Endodermal cell (in vitro differentiated cells): ENCODE measurements at places on chromosomes 7 and 10. TPM values are rescaled to one million over a fixed set of nuclear protein-coding genes. Genes with fewer than 3 reads are reported as not detected.

ASB10 gene
- total RNA-seq = not detected in 2 replicates

DNA sequence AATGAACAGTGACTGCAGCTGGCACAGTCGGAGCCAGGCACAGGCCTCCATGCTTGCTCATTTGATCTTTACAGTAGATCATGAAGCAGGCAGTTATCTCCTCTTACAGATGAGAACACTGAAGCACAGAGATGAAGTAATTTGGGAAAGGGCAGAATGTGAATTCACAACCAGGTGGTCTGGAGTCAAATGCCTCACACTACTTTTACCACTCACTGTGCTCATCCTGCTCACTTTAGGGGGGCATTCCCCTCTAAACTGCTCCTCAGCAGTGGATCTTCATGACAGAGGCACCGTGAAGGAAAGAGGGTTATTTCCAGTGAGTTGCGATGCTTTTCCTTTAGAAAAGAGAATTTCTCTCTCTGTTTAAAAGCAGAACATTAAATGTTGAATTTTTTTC, 15.1 kb downstream of the SNX10 start:
- H3K27ac ChIP-seq = no peak overlapping the region
- H3K4me3 ChIP-seq = no peak overlapping the region
- H3K36me3 ChIP-seq = no peaks in the 10 kb centered on the region
- DNase-seq = no peak
- peaks cover 3% of the 10 kb centered on the region for H3K4me1 ChIP-seq

SMKR1 gene
- 0.55 and 1.4 TPM in 2 replicates for total RNA-seq

- peaks cover 30% of the 10 kb centered on the region for H3K36me3 ChIP-seq
- DNase-seq = no peak
- H3K27ac ChIP-seq = no peak overlapping the region
- peaks cover 13% of the 10 kb centered on the region for H3K4me1 ChIP-seq
- H3K27me3 ChIP-seq = no peaks in the 10 kb centered on the region
Observed at GRCh38 chr10:73865107-73865458, 9.3 kb downstream of the CAMK2G start.

- H3K27ac ChIP-seq = no peak overlapping the region
- no peaks in the 10 kb centered on the region for H3K4me1 ChIP-seq
- no peak overlapping the region for H3K4me3 ChIP-seq
- no peaks in the 10 kb centered on the region for H3K36me3 ChIP-seq
Observed at GRCh38 chr10:86035791-86036543, 330.6 kb downstream of the GRID1 start.

- H3K4me3 ChIP-seq = no peak overlapping the region
- no peaks in the 10 kb centered on the region for H3K4me1 ChIP-seq
- H3K27ac ChIP-seq = no peak overlapping the region
- no peaks in the 10 kb centered on the region for H3K27me3 ChIP-seq
Observed at GRCh38 chr7:116798232-116798631, 64.2 kb upstream of the CAPZA2 start.

GRCh38 chr10:103111918-103112877, 80.9 kb downstream of the NT5C2 start:
- peaks cover 10% of the 10 kb centered on the region for H3K4me1 ChIP-seq
- no peak for DNase-seq
- peaks cover 25% of the 10 kb centered on the region for H3K36me3 ChIP-seq
- H3K27me3 ChIP-seq = no peaks in the 10 kb centered on the region

DNA sequence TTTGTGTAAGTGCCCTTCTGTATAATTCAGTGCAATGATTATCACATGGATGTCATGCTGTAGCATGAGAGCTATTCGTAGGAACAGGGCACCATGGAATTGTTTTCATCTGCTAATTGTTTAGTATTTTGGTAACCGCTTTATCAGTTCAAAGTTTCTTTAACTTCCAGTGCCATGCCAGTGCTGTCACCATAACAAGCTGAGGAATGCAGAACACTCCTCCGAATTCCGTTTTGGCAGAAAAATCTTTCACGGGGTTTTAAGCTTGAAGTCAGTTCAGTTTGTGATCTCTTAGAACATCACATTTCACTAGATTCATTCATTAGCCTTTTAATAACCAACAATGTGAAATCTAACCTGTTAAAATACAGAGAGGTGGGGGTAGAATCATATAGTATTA, 117.2 kb upstream of the SEMA3C start:
- H3K4me3 ChIP-seq = no peak overlapping the region
- no peaks in the 10 kb centered on the region for H3K36me3 ChIP-seq
- no peaks in the 10 kb centered on the region for H3K27me3 ChIP-seq
- no peaks in the 10 kb centered on the region for H3K4me1 ChIP-seq

COL13A1 gene
- total RNA-seq = 15.5 to 25.2 TPM (median 15.9 TPM) in 3 replicates

DNA sequence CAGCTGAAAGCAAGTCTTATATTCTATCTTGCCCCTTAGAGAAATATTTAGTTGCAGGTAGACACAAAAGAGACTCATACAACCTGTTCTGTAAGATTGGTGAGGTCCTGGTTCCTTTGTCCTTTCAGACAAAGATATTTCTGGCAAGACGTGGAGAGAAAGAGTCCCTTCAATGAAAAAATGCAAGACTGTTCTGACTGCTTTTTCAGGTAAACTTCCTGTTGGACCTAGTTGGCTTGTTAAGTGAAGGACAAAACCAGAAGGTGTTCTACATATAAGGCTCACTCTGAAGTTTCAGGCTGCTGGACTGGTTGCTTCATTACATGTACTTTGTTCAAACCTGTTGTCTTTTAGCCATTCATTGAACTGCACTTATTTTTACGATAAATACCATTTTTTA, 119.0 kb upstream of the PTPRZ1 start:
- H3K36me3 ChIP-seq = no peaks in the 10 kb centered on the region
- no peak overlapping the region for H3K27ac ChIP-seq
- H3K4me3 ChIP-seq = no peak overlapping the region
- no peaks in the 10 kb centered on the region for H3K4me1 ChIP-seq

DNA sequence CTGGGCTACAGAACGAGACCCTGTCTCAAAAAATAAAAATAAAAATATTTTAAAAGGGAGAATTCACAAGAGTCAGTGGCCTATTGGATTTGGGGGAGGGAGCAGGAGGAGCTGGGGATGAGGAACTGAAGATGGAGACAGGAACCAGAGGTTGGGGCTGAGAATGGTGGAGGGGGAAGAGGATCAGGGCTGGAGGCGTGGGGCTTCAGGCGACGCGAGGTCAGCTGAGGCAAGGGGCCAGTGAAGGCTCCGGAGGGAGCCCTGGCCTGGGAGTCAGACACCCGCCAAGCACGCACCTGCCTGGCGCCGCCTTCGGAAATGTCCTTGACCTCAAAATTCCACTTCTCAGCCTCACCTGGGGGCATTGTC, 671 bp upstream of the CLEC2L start:
- H3K4me1 ChIP-seq = peaks cover 2% of the 10 kb centered on the region
- no peak overlapping the region for H3K27ac ChIP-seq
- H3K36me3 ChIP-seq = no peaks in the 10 kb centered on the region
- peak overlapping the region; percentile 66 for H3K4me3 ChIP-seq
- no peak for DNase-seq

ABCC2 gene
- 0.22 and 0.70 TPM in 2 replicates for total RNA-seq

GRCh38 chr7:135900065-135900546, 77.1 kb downstream of the MTPN start:
- DNase-seq = no peak
- H3K4me1 ChIP-seq = peaks cover 3% of the 10 kb centered on the region
- H3K27ac ChIP-seq = no peak overlapping the region
- no peak overlapping the region for H3K4me3 ChIP-seq

GRCh38 chr7:45695249-45695995, 121.3 kb downstream of the ADCY1 start:
- no peaks in the 10 kb centered on the region for H3K36me3 ChIP-seq
- peak; percentile 21 for DNase-seq
- no peak overlapping the region for H3K4me3 ChIP-seq
- no peaks in the 10 kb centered on the region for H3K27me3 ChIP-seq
- H3K27ac ChIP-seq = no peak overlapping the region
- no peaks in the 10 kb centered on the region for H3K4me1 ChIP-seq

DNA sequence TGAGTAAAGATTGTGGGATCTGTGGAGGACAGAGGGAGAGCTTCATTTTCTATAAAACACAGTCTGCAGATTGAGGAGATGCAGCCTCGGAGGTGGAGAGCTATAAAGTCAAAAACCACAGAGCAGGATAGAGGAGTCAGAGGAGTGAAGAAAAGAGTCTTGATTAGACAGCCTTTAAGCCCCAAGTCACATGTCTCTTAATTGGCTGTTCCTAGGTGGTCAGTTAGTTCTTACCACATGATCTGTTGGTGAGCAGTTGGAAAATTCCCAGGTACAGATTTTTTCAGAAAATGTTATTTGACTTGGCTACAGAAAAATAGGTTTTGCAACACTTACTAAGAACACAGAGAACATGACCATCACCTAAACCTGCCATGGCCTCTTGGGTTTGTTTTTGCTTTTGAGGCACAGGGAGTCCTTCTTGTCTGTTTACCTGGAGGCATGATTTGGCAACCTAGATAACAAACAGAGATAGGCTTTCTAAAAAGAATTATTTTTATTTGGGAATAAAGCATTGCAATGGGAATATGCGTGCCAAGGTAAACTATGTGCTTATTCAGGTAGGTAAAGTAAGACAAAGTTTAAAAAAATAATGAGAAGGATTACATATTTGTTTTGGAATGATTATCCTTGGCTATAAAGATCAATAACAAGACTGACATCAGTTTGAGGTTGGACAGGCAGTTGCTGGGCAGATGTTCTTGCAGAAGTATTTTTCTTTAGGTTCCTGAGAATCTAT, 604 bp upstream of the CYP3A43 start:
- H3K4me1 ChIP-seq = peaks cover 30% of the 10 kb centered on the region
- peak overlapping the region; percentile 46 for H3K4me3 ChIP-seq
- H3K27me3 ChIP-seq = no peaks in the 10 kb centered on the region
- no peak for DNase-seq
- H3K36me3 ChIP-seq = peaks cover 4% of the 10 kb centered on the region
- H3K27ac ChIP-seq = no peak overlapping the region

DNA sequence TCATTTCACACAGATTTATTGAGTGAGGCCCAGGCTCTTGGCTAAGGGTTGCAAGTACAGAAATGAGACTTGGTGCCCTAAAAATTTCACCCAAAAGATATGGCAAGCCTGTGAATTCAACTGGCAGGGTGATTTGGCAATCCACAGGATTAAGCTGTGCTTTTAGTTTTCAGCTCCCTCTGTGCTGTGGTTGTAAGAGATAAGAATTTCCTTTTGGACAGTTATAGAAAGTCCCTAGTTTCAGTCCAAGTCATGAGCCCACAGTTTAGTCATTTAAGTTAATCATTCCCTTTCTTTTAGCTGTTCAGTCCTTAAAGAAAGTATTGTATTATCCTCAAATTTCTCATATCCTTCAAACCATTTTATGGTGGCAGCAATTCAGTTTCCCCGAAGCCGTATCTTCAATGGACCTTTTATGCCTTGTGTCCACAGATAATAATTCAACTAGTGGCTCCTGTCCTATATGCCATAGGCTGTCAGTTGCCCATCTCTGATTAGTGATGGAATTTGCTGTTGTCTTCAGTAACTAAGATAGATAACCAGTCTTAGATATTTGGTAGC, 73.4 kb upstream of the NAMPT start:
- H3K36me3 ChIP-seq = no peaks in the 10 kb centered on the region
- no peak overlapping the region for H3K4me3 ChIP-seq
- no peaks in the 10 kb centered on the region for H3K4me1 ChIP-seq
- H3K27me3 ChIP-seq = no peaks in the 10 kb centered on the region

DNA sequence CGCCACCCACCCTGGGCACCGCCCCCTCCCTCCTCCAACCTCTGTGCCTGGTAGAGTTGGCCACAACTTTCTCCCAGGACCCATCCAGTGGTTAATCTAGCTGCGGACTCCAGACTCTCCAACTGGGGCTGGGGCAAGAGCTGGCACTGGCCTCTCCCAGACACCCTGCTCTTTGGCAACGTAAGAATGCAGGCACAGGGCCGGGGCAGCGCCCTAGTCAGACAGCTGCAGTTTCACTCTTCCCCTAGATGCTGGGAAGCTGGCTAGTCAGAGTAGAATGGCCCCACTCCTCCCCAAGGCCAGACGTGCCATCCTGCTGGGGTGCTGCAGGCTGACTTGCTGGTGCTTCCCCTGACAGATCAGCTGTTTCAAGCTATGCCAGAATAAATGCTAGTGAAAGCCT, 22.1 kb downstream of the HSPA12A start:
- peak; percentile 51 for DNase-seq
- no peak overlapping the region for H3K4me3 ChIP-seq
- H3K4me1 ChIP-seq = peaks cover 5% of the 10 kb centered on the region
- no peaks in the 10 kb centered on the region for H3K36me3 ChIP-seq

C10orf67 gene
- total RNA-seq = not detected in 2 replicates

DNA sequence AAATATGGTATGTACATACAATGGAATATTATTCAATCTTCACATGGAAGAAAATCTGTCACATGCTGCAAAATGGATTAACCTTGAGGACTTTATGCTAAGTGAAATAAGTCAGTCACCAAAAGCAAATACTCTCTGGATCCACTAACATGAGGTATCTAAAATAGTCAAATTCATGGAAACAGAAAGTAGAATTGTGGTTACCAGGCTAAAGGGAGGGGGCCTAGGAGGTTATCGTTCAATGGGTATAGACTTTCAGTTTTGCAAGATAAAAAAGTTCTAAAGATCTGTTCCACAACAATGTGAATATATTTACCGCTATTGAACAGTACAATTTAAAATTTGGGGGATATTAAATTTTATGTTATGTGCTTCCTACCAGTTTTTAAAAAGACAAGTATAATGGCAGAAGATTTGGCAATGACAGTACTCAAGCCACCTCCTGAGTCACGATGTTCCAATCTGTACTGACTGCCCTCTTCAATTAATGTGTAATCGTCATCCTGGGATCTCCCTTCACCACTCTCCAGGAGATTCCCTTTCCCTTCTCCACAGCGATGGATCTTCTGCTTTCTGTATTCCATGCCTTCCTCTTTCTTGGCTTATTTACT, 32.3 kb upstream of the IL6 start:
- H3K27me3 ChIP-seq = no peaks in the 10 kb centered on the region
- no peak for DNase-seq
- no peak overlapping the region for H3K27ac ChIP-seq
- peaks cover 3% of the 10 kb centered on the region for H3K4me1 ChIP-seq

- peaks cover 21% of the 10 kb centered on the region for H3K4me1 ChIP-seq
- H3K36me3 ChIP-seq = no peaks in the 10 kb centered on the region
- H3K27me3 ChIP-seq = no peaks in the 10 kb centered on the region
- no peak overlapping the region for H3K4me3 ChIP-seq
Observed at GRCh38 chr7:24462117-24462516, 111.1 kb upstream of the PALS2 start.

GRCh38 chr7:137877027-137877675, 30.4 kb upstream of the DGKI start:
- DNase-seq = no peak
- peaks cover 7% of the 10 kb centered on the region for H3K4me1 ChIP-seq
- H3K4me3 ChIP-seq = no peak overlapping the region
- H3K27ac ChIP-seq = no peak overlapping the region

- H3K4me1 ChIP-seq = peaks cover 6% of the 10 kb centered on the region
- DNase-seq = no peak
- H3K36me3 ChIP-seq = no peaks in the 10 kb centered on the region
- H3K27ac ChIP-seq = no peak overlapping the region
- H3K27me3 ChIP-seq = no peaks in the 10 kb centered on the region
Observed at GRCh38 chr7:16428672-16429071, 7.3 kb upstream of the CRPPA start.

IFIT2 gene
- total RNA-seq = 0.13 TPM in 1 of 3 replicates, not detected in the others
